Stimulated activated CD4-positive, alpha-beta T cell treated with anti-CD3 and anti-CD28 coated beads, Interleukin-2, amount 100 ng/mL, for 24 hours (primary cell): ENCODE measurements at places on chromosomes 11 and 22.
A peak's percentile ranks its signal among the peaks of the same experiment; 100 is the strongest.

DNA sequence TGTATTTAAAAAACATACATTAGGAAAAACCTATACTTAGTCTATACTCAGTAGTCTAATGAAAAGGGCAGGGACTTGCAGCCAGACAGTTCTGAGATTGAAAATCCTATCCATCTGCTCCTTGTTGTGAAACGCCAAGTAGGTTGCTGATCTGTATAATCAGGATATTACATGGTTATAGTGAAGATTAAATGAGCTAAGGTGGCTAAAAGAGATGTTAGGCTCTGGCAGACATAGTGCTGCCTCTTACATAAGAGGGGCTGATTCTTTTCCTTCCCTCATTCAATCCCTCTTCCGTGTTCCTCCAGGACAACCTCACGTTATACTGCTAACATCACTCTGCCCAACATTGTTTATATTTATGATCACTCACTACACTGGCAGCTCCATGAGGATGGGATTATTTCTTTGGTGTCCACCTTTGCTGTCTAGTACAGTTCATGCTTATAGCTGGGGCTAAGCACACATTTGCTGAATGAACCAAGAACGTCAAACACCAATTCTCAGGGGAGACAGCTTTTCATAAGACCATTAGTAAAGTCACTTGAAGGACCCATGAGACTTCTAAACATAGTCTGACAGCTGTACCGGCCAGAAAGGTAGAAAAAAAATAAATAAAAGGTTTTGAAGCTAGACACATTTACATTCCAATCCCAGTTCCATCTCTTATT lies 46.3 kb downstream of the GAB2 start:
- DNase-seq = no peak

DNA sequence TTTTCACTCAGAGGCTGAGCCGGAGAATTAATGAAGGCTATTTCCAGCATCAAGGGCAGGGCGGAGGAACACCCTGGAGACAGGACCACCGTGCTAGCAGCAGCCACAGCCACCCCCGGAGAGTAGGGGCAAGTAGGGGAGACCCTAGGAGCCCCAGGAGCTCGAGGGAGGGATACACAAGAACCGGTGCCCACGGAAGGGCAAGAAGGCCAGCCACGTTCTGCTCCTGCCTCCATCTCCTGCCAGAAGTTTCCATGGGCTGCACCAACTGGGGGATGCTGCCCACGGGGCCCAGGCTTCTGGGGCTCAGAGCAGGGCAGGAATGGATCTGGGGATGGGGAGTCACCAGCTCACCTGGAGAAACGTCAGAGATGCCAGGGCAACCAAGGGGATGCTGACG lies 626.8 kb downstream of the TBC1D22A start:
- DNase-seq = no peak

GRCh38 chr22:30286813-30287647 lies 2.3 kb downstream of the CASTOR1 start:
- peak; percentile 94 for DNase-seq

DNA sequence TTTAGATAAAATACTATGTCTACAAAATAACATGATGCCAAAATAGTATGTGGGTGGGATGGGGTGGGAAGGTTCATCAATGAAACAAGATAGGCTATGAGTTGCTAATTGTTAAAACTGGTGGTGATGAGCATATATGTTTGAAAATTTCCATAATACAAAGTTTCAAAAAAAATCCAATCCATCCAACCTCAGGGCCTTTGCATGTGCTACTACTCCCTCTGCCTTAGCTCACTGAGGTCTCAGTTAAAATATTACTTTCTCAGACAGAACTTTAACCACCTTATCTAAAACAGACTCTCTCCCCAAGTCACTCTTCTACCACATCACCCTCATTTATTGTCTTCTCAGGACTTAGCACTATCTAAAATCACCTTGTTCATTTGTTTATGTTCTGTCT lies 201.1 kb downstream of the TTC28 start:
- no peak for DNase-seq

DNA sequence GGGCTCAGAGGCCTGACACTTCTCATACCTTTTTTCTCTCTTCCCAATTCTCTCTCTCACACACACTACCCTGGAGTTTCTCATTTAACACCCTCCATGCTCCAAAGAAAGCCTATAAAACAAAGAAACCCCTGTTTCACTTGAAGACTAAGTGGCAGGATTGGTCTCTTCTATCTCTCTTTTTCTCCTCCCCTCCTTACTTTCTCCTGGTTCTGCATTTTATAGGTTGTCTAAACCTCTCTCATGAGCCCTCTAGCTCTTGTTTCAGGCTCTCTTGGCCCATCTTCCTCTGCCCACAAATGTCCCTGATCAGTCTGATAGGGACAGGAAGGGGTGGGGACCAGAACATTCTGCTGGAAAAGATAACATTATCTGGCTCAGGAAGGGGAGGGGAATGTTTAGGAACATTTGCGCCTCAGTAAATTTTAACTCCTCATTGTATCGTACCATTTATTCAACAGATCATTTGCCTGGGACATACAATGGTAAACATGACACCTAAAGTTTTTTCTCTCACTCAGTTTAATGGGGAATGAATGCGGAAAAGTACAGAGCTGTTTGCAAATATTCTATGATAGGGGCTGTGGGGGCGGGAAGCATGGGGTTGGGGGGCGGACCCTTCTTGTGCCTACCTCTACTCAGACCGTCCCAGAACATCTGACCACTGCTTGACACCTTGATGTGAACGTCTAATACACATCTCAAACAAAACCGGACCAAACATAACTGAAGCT lies 10.8 kb downstream of the CRYBA4 start:
- DNase-seq = no peak

DNA sequence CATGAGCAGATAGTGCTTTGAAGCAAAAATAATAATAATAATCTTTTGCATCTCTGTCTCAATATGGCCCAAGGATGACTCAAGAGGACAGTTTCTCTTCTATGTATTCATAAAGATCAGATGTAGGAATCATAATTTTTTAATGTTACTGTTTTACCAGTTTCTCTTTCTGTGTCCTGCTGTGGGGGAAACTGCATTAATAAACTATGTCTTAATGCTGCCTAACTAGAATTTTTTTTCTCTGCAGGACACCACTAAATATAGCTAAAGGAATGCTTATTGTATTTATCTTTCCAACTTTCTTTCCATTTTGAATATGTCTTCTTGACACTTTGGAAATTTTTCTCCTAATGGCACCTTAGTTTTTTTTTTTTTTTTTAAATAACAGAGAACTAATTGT lies 6.5 kb downstream of the FJX1 start:
- DNase-seq = no peak

GRCh38 chr11:110948112-110948511 lies 235.9 kb upstream of the ARHGAP20 start:
- DNase-seq = no peak

GRCh38 chr11:59551659-59552521 lies 40.6 kb downstream of the OR4D9 start:
- peak; percentile 36 for DNase-seq

DNA sequence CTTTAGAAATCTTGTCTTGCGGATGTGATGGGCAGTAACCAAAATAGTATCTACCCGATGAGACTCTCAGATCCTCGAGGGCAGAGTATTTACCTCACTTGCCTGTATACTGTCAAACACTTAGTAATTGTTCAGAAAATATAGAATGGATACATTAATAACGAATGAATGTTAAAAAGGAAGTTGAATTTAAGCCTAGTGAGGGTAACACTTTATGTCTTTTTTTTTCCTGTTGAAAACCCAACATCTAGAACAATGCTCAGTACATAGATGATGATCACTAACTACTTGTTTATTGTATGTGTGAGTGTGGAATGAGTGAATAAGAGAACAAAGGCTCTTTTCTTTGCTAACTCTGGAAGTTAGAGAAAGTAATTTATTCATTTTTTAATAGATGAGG lies 195.7 kb downstream of the MIAT start:
- no peak for DNase-seq

DNA sequence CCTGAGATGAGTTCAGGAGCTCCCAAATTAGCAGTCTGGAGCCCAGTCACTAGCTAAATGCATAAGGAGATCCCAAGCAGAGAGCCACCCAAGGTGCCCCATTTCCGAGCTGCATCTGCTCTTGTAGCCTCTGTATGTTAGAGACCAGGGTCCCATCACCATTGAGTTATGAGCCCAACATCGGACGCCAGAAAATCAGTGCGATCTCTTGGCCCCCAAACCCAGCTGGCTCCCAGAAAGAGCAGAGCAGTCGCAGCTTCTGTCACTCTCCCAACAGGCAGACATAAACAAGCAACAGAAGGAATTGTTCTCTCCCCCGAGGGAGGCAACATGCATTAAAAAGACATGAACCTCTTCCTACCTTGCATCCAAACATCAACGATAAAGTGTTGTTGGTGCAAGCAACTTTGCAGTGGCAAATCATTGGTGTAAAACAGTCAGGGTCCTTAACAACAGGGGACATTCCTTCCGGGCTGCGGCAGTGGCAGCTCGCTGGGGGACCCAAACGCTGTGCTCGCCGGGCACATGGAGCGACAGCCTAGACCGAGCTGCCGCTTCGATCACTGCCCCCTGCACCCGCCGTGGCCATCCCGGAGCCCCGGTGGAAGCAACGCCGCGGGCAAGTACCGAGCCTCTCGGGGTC lies 907.1 kb downstream of the DLG2 start:
- no peak for DNase-seq

- peak; percentile 39 for DNase-seq
These were observed 15.5 kb downstream of the APOL3 start for GRCh38 chr22:36144886-36145541.

- DNase-seq = no peak
These were observed 61.0 kb downstream of the ISX start for GRCh38 chr22:35126993-35127392.
